ENCODE measurements at places on chromosomes 16 and 17.

DNA sequence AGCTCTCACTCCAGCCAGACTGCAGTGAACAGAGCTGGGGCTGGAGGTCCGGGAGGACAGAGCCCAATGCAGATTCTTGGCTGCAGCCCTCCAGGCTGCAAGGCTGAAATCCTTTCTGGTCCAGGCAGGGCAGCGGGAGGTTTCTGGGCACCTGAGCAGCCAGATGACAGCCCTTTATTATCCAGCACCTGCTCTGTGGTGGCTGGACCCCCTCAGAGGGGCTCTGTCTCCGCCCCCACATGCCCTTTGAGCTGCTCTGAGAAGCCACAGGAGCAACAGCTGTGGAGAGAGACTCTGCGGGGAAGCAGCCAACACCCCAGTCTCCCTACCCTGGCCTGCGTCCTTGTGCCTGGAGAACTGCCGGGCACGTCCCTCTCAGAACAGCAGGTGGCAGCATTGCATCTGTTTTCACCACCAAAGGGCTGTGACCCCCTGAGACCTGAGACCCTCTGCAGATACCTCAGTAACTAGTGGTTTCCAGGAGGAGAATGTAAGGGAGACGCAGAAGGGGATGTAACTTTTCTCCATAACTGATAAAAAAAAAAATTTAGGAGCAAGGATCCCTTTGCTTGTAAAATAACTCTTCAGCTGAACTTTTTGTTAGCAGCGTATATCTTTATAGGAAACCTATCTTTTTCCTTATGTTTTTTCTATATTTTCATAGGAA is 3.7 kb upstream of the CNP start:
- peak; percentile 88 for DNase-seq

DNA sequence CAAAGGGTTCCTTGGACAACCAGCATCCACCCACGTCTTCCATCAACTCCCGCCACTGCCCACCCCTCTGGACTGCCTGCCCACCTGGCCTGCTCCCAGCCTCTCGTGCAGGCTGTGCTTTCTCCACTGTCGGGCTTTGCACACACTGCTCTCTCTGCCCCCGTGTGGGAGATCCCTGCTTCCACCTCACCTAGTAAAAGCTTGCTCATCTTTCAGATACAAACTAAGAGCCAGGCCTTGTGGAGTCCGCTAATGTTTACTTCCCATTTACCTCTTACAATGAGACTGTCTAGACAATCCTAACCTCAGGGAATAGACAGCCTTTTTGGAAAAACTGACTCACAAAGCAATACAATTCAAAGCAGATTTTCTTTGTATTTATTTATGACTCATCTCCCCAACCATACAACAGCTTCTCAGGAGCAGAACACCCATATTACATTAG is 67.6 kb downstream of the USP31 start:
- no peak for DNase-seq

GRCh38 chr17:773467-774312 is 8.4 kb downstream of the GLOD4 start:
- DNase-seq = no peak

DNA sequence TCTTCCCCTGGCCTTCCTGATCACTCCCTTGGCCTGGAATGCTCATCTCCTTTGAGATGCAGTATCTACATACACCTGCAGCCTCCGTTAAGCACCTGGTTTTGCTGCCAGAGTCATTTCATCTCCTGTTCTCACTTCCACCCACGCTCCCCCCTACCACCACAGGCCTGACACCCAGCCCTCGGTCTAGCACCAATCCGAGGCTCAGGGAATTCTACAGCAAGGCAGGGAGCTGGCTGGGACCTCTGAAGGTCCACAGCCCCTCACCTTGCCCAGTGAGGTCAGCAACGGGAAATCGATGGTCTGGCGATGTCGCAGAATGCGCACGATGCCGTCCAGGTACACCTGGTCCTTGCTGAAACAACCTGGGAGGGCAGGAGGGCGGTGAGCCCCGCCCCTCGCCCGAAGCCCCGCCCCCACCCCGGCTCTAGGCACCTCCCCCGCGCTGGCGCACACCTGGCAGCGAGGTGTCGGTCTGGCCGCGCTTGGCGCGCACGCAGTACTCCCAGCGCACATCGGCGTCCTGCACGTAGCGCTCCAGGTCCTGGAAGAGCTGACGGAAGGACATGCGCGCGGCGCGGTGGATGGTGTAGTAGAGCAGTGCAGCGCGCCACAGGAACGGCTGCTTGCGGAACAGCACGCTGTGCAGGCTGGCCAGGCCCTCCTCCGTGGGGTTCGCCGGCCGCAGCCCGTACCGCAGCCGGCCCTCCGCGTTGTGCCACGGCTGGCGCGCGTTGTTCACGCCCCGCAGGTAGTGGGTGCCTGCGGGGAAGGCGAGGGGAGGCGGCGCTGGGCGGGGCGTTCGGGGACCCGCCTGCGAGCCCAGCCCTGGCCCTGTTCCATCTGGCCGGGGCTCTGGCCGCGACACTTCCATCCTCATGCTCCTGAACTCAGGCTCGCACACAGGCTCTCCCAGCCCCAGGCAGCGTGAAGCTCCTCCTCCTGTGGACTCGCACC is 5.7 kb downstream of the MATCAP1 start:
- DNase-seq = peak; percentile 92

- no peak for DNase-seq
These were observed 84.7 kb downstream of the SDK2 start for GRCh38 chr17:73559532-73559931.

- DNase-seq = no peak
These were observed 31.8 kb downstream of the BEAN1 start for GRCh38 chr16:66458853-66459252.
